ENCODE measurements at places on chromosomes 3 and 15.

DNA sequence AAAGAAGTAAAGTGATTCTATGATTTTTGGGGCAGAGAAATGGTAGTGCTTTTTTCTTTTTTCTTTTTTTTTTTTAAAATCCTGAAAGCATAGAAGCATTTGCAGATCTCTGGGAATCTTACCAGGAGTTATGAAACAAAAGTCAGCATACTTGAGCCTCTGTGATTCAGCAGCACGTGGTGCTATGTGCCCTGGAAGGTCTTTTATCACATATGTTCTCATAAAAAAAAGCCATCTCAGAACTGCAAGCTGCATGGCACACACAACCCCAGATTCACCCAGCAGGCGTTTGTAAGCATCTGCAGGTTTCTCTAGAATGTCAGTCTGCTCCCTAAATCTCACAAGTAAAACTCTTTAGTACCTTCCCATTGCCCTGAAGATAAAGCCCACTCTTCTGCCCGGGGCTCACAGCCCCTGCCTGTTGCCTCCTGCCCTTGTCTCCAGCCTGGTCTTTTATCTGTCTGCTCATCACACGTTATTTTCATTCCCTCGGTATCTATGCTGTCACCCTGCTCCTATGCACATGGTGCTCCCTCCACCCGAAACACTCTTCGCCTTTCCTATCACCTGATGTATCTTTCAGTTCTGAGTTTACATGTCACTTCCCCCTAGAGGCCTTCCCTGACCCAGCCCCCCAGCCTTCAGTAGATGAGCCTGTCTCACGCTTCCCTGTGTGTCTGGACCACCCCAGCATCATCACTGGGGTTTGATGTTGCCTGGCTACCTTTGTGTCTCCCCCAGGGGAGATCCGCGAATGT, 72.4 kb downstream of the CHDH start:
- DNase-seq: no peak

DNA sequence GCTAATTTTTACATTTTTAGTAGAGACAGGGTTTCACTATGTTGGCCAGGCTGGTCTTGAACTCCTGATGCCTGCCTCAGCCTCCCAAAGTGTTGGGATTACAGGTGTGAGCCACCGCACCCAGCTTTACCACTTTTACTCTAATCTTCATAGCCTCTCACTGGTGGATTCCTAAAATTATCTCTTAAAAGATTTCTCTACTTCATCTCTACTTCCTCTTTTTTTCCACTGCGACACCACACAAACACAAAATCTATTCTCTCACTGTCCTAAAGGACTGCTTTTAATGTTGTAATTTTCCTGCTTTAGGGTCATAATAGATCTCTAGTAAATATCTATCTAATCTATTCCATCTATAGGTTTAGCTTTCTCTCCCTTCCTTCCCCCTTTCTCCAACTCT, 34.0 kb upstream of the TBL1XR1 start:
- no peak for DNase-seq

DNA sequence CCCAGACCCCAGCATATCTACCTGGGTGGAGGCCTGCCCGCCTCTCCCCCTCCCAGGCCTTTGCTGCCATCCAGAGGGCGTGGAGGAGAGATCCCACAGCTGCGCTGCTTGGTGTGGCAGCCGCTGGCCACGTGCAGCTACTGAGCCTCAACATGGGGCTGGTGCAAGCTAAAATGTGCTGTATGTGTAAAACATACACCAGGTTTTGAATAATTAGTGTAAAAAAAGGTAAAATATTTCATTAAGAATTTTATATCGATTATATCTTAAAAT, 95.8 kb downstream of the SEC22A start:
- no peak for DNase-seq

DNA sequence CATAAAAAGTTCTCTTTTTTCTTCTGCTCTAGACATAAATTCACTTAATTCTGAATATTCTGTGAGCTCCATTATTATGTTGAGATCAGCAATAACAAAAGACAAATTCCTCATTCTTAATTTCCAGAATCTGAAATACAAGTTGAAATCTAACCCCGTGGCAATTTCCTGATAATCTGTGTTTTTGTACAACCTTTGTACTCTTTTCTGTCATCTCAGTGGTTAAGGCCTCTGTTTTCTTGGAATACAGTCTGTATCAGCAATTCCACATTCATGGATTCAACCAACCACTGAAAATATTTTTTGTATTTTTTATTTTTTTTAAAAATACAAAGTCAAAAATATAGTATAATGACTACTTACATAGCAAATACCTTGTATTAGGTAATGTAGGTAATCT, 8.7 kb downstream of the CCR8 start:
- no peak for DNase-seq

GRCh38 chr3:10716964-10717363, 99.1 kb upstream of the SLC6A11 start:
- no peak for DNase-seq

- no peak for DNase-seq
Observed at GRCh38 chr15:40436892-40437751, 3.6 kb upstream of the BAHD1 start.

GRCh38 chr3:58521336-58521670, 15.7 kb downstream of the ACOX2 start:
- no peak for DNase-seq

DNA sequence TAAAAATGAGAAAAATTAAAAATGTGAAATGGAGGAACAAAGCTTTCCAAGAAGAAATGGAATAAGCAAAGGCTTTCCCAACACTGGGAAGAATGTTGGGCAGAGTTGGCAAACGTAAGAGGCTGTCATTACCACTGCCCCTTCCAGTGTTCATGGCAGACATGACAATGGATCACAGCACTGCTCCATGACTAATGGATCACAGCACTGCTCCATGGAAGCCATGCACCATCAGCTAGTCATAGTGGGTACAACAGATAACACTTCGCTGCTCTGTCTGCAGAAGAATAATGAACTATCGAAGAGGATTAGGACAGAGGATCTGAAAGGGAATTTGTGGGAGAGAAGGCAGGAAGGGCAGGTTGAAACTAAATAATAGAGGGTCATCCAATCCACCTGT, 5.0 kb downstream of the CAV3 start:
- no peak for DNase-seq

Data from CMK (cell line).